ENCODE measurements at places on chromosomes 3 and 15. TPM values are rescaled to one million over a fixed set of nuclear protein-coding genes. Genes with fewer than 3 reads are reported as not detected.

- peak overlapping the region; percentile 96 for H3K4me3 ChIP-seq
- DNase-seq: no peak
- H3K27ac ChIP-seq: peak overlapping the region; percentile 89
- H3K27me3 ChIP-seq: no peaks in the 10 kb centered on the region
- no peaks in the 10 kb centered on the region for H3K4me1 ChIP-seq
Observed at GRCh38 chr15:42736178-42736792, 643 bp downstream of the CDAN1 start.

- H3K4me3 ChIP-seq: no peak overlapping the region
- no peak for DNase-seq
- no peaks in the 10 kb centered on the region for H3K36me3 ChIP-seq
- no peaks in the 10 kb centered on the region for H3K27me3 ChIP-seq
- no peak overlapping the region for H3K27ac ChIP-seq
Observed at GRCh38 chr15:75195122-75195765, 6.4 kb upstream of the C15orf39 start.

DNA sequence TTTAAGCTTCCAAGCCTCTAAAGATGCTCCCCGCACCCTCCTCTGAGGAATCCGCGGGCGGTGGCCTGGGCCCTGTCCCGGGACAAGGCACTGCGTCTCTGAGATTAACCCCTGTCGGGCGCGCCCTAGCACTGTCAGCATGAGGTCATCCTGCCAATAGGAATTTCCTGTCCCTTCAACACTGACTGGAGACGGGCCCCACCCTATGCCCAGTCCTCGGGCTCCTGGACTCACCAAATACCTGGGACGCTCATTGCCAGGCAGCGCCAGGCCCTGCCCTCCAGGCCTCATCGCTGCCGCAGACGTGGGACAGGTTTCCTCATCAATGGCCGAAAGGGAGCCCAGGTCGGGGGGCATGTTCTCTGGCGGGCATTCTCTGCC is 67.6 kb upstream of the SH3GL3 start:
- H3K36me3 ChIP-seq: no peaks in the 10 kb centered on the region
- no peak overlapping the region for H3K27ac ChIP-seq
- H3K4me1 ChIP-seq: no peaks in the 10 kb centered on the region
- no peak for DNase-seq

GRCh38 chr15:32905481-32905880 is 187.7 kb downstream of the GREM1 start:
- no peaks in the 10 kb centered on the region for H3K36me3 ChIP-seq
- no peaks in the 10 kb centered on the region for H3K27me3 ChIP-seq
- no peak overlapping the region for H3K4me3 ChIP-seq
- no peaks in the 10 kb centered on the region for H3K4me1 ChIP-seq
- no peak overlapping the region for H3K27ac ChIP-seq
- DNase-seq: no peak

DNA sequence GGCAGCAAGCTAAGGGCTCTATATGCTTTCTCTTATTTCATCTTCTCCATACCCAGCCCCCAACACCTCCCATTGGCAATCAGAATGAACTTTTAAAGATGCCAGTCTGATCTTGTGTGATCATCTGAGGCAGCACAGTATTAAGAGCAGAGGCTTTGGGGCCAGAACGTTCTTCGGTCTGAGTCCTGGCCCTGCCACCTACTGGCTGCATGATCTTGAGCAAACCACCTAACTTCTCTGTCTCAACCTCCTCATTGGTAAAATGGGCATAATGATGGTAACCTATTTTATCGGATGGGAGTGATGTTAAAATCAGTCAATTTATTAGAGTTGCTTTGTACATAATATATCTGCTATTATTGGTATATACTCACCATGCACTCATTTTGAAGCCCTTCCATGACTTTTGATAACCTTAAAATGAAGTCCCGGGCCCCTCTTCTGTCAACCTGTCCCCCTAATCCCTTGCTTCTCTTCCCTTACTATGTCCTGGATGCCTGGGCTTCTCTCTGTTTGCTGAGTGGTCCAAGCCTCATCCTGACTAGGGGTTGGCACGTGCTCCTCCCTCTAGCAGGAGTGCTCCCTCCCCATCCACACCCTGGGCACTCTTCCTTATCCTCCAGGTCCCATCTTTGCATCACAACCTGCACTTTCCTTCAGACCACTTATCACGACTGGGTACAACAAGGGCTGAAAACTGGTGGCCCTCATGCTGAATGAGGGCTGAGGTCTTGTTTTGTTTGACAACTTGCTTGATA is 6.3 kb downstream of the EFCAB12 start:
- H3K27ac ChIP-seq: no peak overlapping the region
- H3K4me3 ChIP-seq: no peak overlapping the region
- H3K27me3 ChIP-seq: no peaks in the 10 kb centered on the region
- no peak for DNase-seq
- H3K4me1 ChIP-seq: no peaks in the 10 kb centered on the region
- no peaks in the 10 kb centered on the region for H3K36me3 ChIP-seq

- no peak for DNase-seq
- peaks cover 8% of the 10 kb centered on the region for H3K36me3 ChIP-seq
- H3K4me3 ChIP-seq: no peak overlapping the region
- peak overlapping the region; percentile 61 for H3K27ac ChIP-seq
- peaks cover 26% of the 10 kb centered on the region for H3K4me1 ChIP-seq
- no peaks in the 10 kb centered on the region for H3K27me3 ChIP-seq
Observed at GRCh38 chr3:149003653-149004305, 12.4 kb downstream of the GYG1 start.

- no peak overlapping the region for H3K4me3 ChIP-seq
- no peak overlapping the region for H3K27ac ChIP-seq
- no peak for DNase-seq
- H3K36me3 ChIP-seq: no peaks in the 10 kb centered on the region
Observed at GRCh38 chr3:172915911-172916514, 165.5 kb downstream of the ECT2 start.

DNA sequence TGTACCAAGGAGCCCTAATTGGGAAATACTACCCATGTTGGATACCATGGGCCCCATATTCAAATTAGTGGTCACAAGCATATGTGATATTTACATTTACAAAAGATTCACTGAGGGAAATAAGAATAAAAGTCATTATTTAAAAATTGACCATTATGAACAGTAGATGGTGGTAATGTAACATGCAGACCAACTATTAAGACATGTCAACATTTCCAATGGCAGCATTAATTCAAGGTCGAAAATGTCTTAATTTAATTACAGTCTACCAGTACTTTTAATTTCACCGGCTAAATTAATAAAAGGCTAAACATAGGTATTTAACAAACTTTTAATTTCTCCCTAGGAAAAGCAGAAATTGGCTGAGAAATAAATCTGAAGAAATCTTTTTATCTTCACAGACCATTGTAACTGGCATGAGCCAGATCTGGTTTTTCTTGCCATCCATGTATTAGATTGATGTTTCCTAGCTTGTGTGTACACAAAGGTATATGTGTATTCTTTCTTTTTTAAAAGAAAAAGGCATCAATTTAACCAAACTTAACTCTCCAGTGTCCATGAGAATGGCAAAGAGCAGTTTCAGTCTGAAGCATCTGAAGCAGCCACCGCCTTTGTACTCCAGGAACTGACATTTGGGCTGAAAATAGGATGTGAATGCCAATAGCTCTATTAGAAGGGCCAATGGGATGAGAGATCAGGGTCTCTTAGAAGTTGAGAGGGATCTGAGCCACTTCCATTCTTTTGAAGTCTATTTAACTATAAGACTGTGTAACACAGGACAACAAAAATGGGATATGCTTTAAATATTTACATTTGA is 26.6 kb downstream of the NEK11 start:
- no peaks in the 10 kb centered on the region for H3K27me3 ChIP-seq
- no peak overlapping the region for H3K27ac ChIP-seq
- no peak for DNase-seq
- no peaks in the 10 kb centered on the region for H3K36me3 ChIP-seq
- no peak overlapping the region for H3K4me3 ChIP-seq

DNA sequence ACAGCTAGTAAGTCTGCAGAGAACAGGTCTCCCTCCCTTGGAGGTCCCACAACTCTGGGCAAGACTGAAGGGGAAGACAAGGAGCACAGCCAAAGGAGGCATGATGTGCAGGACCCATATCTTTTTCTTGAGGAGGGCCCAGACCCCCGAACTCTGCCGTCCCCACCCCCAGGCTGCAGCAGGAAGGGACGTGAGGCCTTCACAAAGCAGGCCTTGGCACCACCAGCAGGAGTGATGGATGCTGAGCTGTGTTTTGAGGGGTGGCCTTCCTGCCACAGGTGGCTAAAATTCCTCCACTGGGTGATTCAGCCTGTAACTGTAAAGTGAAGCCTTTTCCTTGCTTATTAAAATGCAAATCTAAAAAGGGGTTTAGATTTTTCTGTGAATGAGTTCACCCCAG is 8.6 kb downstream of the PLA2G4D start:
- H3K27ac ChIP-seq: no peak overlapping the region
- H3K4me1 ChIP-seq: no peaks in the 10 kb centered on the region
- DNase-seq: no peak
- no peaks in the 10 kb centered on the region for H3K36me3 ChIP-seq
- H3K4me3 ChIP-seq: no peak overlapping the region

- no peak for DNase-seq
- H3K4me3 ChIP-seq: peak overlapping the region; percentile 74
- peaks cover 6% of the 10 kb centered on the region for H3K36me3 ChIP-seq
- H3K4me1 ChIP-seq: peaks cover 23% of the 10 kb centered on the region
- H3K27me3 ChIP-seq: no peaks in the 10 kb centered on the region
Observed at GRCh38 chr15:96331945-96332636, 1.6 kb downstream of the NR2F2 start.

- DNase-seq: no peak
- no peaks in the 10 kb centered on the region for H3K4me1 ChIP-seq
- no peaks in the 10 kb centered on the region for H3K36me3 ChIP-seq
Observed at GRCh38 chr3:10628891-10629670, 123.7 kb upstream of the ATP2B2 start.

GHSR gene
- not detected for total RNA-seq

GUCA1C gene
- total RNA-seq: not detected

CCDC39 gene
- not detected for total RNA-seq

CSPG5 gene
- 0.92 TPM for total RNA-seq

KBTBD13 gene
- total RNA-seq: 3.1 TPM

CA12 gene
- total RNA-seq: 26.8 TPM
